ENCODE measurements at places on chromosomes 13 and 19. TPM values are rescaled to one million over a fixed set of nuclear protein-coding genes. Genes with fewer than 3 reads are reported as not detected.

ZNF14 gene
- 3.9 TPM for total RNA-seq

SMIM7 gene
- 81.8 TPM for total RNA-seq

PSG2 gene
- total RNA-seq = not detected

APOC4 gene
- not detected for total RNA-seq

NCR1 gene
- total RNA-seq = not detected

GIPC3 gene
- not detected for total RNA-seq

GCDH gene
- total RNA-seq = 38.0 TPM

DNA sequence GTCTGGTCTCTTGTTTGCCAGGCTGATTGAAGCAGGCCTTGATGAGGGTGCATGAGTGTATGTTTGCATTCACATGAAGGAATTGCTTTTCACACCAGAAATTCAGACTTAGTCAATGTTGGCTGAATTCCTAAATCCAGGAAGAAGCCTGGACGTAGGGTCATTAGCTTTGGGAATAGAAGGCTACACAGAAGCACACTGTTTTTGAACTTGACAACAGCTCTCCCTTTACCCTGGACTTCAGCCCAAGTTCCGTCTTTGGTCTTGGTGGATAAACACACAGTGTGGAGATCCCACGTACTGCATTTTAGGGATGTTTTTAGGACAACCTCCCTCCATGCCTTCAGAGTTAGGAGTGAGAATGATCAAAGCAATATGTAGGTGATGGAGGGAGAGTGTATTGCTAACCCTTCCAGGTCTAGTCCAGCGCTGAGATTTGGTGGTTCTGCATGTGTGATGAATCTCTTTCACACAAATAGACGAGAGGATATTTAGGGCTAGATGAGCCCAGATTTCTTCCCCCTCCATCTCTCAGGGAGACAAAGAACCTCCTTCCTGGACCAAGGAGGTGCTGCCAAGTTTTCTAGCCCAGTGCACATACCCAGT, 22.8 kb downstream of the TM6SF2 start:
- H3K27me3 ChIP-seq = peaks cover 60% of the 10 kb centered on the region
- H3K27ac ChIP-seq = no peak overlapping the region

- no peak overlapping the region for H3K4me3 ChIP-seq
- H3K4me1 ChIP-seq = peaks cover 17% of the 10 kb centered on the region
- no peaks in the 10 kb centered on the region for H3K27me3 ChIP-seq
- H3K36me3 ChIP-seq = no peaks in the 10 kb centered on the region
- no peak for DNase-seq
- H3K27ac ChIP-seq = no peak overlapping the region
These were observed 38.0 kb upstream of the MRI1 start for GRCh38 chr19:13726323-13726722.

GRCh38 chr13:113591750-113592149, 7.2 kb downstream of the TFDP1 start:
- no peaks in the 10 kb centered on the region for H3K27me3 ChIP-seq
- H3K4me3 ChIP-seq = no peak overlapping the region
- peaks cover 57% of the 10 kb centered on the region for H3K36me3 ChIP-seq

- DNase-seq = peak; percentile 47
- no peaks in the 10 kb centered on the region for H3K27me3 ChIP-seq
These were observed 13.7 kb upstream of the SMARCA4 start for GRCh38 chr19:10946958-10947657.

GRCh38 chr13:37065890-37066526, 6.5 kb upstream of the SUPT20H start:
- no peaks in the 10 kb centered on the region for H3K36me3 ChIP-seq
- no peak for DNase-seq
- H3K27me3 ChIP-seq = no peaks in the 10 kb centered on the region
- H3K4me1 ChIP-seq = no peaks in the 10 kb centered on the region
- H3K27ac ChIP-seq = no peak overlapping the region

DNA sequence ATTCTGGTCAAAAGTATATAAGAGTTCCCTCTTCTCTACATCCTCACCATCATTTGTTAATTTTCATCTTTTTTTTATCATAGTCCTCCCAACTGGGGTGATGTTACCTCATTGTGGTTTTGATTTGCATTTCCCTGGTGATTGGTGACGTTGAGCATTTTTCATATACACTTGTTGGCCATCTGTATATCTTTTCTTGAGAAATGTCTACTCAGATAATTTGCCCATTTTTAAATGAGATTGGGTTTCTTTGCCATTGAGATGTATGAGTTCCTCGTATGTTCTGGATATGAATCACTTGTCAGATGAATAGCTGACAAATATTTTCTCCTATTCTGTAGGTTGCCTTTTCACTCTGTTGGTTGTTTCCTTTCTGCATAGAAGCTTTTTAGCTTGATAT, 2.4 kb downstream of the CD33 start:
- H3K27ac ChIP-seq = no peak overlapping the region
- no peak overlapping the region for H3K4me3 ChIP-seq
- H3K4me1 ChIP-seq = no peaks in the 10 kb centered on the region

DNA sequence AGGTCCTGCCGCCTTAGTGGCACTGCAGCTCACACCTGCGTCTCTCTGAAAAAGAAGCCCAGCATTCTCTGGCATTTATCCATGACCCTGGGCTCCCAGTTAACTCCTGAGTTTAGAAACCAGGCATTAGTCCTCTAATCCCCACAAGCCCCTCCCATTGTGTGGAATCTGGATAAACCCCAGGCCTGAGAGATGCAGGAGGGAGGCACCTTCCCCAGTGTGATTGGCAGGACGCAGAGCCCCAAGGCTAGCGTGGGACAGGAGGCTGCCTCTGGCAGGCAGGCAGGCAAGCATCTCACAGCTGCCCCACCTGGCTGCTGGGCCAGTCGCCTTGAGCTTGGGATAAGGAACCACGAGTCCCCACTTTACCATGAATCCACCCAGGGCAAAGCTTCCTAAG, 11.0 kb upstream of the SERPINE3 start:
- H3K36me3 ChIP-seq = no peaks in the 10 kb centered on the region
- H3K27me3 ChIP-seq = no peaks in the 10 kb centered on the region
- no peak overlapping the region for H3K4me3 ChIP-seq

DNA sequence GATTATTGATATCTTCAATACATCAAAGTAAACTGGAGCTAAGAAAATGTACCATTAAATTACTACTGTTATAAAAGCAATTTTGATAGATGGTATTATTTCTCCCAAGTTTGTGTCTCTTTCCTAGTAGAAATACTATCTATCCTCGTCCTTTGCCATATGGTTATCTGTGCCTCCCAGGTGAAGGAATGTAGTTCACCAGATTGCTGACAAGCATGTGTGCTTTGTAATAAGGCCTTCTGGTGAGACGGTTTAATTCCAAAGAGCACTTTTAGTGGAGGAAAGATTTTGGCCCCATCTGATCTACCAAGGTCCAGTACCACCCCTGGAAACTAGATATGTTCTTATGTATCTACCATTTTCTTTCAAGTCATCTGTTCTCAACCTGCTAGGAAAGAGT, 243.6 kb downstream of the DLEU7 start:
- H3K27me3 ChIP-seq = no peaks in the 10 kb centered on the region
- no peaks in the 10 kb centered on the region for H3K4me1 ChIP-seq
- no peak for DNase-seq
- H3K36me3 ChIP-seq = no peaks in the 10 kb centered on the region

- H3K27me3 ChIP-seq = no peaks in the 10 kb centered on the region
- H3K4me1 ChIP-seq = peaks cover 11% of the 10 kb centered on the region
- H3K4me3 ChIP-seq = no peak overlapping the region
These were observed 38.2 kb downstream of the NFIC start for GRCh38 chr19:3404324-3405260.

GRCh38 chr19:21256722-21257121, 72.5 kb downstream of the ZNF708 start:
- H3K27me3 ChIP-seq = no peaks in the 10 kb centered on the region
- H3K27ac ChIP-seq = no peak overlapping the region
- H3K4me3 ChIP-seq = no peak overlapping the region
- H3K36me3 ChIP-seq = no peaks in the 10 kb centered on the region
- peak; percentile 0 for DNase-seq

DNA sequence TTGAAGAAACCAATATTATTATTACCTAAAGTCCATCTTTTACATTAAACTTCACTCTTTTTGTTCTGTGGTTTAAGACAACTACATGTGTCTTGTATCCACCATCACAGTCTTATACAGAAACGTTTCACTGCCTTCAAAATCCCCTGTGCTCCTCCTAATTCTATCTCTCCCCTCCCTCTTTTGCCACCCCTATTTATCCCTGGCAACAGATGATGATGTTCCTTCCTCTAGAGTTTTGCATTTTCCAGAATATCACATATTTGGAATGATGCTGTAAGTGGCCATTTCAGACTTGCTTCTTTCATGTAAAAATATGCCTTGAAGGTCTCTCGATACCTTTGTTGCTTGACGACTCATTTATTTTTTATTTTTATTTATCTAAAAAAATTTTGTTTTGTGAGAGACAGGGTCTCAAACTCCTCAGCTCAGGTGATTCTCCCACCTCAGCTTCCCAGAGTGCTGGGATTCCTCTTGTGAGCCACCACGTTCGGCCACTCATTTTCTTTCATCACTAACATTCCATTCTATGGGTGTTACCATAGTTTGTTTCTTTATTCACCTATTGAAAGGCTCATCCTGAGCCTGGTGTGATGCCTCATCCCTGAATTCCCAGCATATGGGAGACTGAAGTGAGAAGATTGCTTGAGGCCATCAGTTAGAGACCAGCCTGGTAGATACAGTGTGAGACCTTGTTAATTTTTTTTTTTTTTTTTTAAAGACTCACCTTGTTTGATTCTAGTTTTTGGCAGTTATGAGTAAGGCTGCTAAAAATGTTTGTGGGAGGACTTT, 8.4 kb downstream of the ZNF763 start:
- H3K4me1 ChIP-seq = no peaks in the 10 kb centered on the region
- no peak overlapping the region for H3K27ac ChIP-seq
- H3K36me3 ChIP-seq = no peaks in the 10 kb centered on the region

DNA sequence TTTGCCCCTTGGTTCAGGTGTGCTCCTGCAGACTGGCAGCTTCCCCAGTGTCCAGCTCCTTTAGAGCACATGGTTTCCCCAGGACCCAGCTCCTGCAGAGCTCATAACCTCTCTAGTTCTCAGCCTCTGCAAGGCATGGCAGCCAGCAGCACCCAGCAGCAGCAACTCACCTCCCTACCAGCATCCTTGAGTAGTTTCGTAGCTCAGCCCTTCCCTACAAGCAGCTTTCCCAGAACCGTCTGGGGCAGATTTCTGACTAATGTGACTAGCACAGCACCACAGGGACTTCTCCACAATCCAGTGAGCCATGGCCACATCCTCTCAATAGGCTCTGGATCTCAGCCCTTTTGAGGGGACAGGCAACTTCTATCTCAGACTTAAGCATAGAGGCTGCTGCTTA, 14.1 kb upstream of the METTL21C start:
- no peak for DNase-seq
- no peaks in the 10 kb centered on the region for H3K36me3 ChIP-seq
- H3K4me1 ChIP-seq = peaks cover 36% of the 10 kb centered on the region
- no peak overlapping the region for H3K4me3 ChIP-seq
- H3K27ac ChIP-seq = no peak overlapping the region

Measured in MCF 10A (cell line).